Activated CD8-positive, alpha-beta memory T cell treated with anti-CD3 and anti-CD28 coated beads, Interleukin-2, amount 50 U/mL, for 48 hours (primary cell): ENCODE measurements at places on chromosomes 1 and 21.

GRCh38 chr1:97094247-97094972, 372.8 kb downstream of the PTBP2 start:
- no peak for DNase-seq

- no peak for DNase-seq
Measured at GRCh38 chr1:81073580-81073979, 727.2 kb upstream of the ADGRL2 start.

- DNase-seq: no peak
Measured at GRCh38 chr1:41907446-41907845, 11.3 kb downstream of the HIVEP3 start.

DNA sequence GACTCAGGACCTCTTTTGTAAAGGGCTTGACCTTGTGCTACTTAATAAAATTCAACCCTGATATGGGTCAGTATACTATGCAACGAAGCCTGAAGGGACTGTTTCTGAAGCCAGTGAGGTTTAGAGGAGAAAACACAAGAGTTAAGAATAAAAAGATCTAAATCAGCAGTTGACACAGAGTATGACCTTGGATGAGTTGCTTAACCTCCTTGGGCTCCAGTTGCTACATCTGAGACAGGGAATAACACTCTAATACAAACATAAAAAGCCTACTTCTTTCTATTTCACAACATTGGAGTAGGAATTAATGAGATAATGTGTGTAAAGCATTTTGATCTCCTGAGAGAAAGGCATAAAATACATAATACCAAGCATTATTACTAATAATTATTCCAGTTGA, 882.4 kb upstream of the ADGRL2 start:
- no peak for DNase-seq

GRCh38 chr1:180515857-180516388, 13.5 kb upstream of the ACBD6 start:
- DNase-seq: peak; percentile 68

DNA sequence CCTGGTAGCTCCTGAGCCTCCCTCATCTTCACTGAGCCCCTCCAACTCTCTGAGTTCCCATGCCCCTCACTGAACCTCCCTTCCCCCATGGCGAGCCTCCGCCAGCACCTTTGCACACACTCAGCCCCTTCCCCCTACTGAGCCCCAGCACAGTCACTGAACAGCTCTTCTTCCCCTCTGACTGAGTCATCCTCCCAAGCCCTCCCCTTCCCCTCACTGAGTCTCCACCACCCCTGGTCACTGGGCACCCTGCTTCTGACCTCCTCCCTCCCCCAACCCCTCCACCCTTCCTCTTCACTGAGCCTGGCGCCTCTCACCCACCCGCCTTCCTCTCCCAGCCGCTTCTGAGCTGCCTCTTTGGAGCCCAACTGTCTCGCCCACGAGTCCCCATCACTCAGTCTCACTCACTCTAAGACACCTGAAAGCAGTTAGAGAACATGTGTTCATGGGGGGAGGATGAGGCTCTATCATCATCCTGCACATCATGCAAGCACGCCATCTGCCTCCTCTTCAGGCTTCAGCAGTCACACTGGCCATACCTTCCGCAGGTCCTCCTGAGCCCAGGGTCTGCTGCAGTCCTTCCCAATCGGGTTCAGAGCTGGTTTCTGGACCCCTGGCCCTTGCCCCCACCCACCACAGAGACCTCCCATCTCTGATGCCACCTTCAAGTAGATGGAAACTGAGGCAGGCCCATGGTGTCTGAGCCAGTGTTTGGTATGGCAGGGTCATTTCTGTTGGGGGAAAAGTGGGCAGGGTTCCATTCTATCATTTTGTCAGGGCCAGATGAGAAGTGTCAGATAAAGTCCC, 2.0 kb upstream of the TRNP1 start:
- no peak for DNase-seq

- no peak for DNase-seq
Measured at GRCh38 chr1:40736085-40736531, 44.6 kb downstream of the NFYC start.

DNA sequence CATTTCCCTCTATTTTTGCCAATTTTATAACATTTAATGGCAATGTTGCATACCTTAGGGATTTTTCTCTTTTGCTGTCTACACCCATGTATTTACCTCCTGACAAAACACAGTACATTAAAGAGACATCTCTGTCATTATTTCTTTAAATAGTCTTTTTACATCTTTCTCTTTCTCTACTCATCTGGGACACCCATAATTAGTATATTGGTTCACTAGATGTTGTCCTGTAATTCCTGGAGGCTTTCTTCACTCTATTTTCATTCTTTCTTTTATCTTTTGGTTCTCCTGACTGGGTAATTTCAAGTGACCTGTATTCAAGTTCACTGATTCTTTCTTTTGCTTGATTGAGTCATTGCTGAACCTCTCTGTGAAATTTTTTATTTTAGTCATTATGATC, 74.3 kb downstream of the FCRL5 start:
- no peak for DNase-seq

DNA sequence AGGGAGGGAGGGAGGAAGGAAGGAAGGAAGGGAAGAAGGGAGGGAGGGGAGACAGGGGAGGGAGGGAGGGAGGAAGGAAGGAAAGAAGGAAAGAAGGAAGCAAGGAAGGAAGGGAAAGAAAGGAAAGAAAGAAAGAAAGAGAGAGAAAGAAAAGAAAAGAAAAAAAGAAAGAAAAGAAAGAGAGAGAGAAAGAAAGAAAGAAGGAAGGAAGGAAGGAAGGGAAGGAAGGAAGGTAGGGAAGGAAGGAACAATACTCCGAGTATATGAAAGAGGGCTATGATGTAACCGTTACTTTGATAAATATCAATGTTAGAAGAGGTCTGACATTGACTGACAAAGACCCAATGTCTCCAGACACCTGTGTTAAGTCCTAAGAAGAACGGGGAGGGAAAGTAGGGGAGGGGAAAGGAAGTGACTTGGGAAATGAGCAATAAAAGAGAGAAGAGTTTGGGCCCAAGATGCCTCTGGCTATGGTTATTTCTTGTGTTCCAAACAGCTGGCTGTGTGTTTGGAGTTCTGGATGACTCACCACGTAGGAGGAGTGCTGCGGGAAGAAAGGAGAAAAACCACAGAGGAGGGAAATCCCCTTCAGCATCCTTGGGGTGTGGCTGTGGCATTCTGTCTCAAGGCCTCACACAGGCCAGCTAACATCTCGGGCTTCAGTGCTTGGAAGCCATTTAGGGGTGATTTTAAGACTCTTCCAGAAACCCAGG, 37.0 kb upstream of the RXRG start:
- no peak for DNase-seq

- no peak for DNase-seq
Measured at GRCh38 chr21:32102426-32102825, 176.4 kb downstream of the MIS18A start.

GRCh38 chr1:226144045-226144444, 42.5 kb downstream of the ACBD3 start:
- DNase-seq: no peak

- DNase-seq: no peak
Measured at GRCh38 chr1:113872219-113872935, 865 bp upstream of the PTPN22 start.

DNA sequence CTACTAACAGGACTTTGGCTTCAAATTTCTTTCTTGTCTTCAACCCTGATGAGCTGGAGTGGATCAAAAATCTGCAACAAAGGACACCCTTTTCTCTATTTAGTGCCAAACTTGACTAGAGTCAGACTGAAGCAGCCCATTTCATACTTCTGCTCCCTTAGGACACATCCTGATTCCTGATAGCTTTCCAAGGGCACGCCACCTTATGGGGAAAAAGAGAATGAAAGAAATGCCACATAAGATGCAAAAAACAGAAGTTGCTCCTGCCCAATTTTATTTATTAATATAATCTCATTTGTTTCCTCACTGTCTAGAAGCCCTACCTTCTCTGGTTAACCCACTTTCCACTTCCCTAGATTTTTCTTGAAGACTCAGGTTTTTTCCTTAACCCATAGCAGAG, 72.7 kb upstream of the NBPF4 start:
- DNase-seq: no peak

- DNase-seq: no peak
Measured at GRCh38 chr21:37380349-37381323, 14.1 kb downstream of the DYRK1A start.

- DNase-seq: no peak
Measured at GRCh38 chr1:81577004-81577697, 223.6 kb upstream of the ADGRL2 start.

DNA sequence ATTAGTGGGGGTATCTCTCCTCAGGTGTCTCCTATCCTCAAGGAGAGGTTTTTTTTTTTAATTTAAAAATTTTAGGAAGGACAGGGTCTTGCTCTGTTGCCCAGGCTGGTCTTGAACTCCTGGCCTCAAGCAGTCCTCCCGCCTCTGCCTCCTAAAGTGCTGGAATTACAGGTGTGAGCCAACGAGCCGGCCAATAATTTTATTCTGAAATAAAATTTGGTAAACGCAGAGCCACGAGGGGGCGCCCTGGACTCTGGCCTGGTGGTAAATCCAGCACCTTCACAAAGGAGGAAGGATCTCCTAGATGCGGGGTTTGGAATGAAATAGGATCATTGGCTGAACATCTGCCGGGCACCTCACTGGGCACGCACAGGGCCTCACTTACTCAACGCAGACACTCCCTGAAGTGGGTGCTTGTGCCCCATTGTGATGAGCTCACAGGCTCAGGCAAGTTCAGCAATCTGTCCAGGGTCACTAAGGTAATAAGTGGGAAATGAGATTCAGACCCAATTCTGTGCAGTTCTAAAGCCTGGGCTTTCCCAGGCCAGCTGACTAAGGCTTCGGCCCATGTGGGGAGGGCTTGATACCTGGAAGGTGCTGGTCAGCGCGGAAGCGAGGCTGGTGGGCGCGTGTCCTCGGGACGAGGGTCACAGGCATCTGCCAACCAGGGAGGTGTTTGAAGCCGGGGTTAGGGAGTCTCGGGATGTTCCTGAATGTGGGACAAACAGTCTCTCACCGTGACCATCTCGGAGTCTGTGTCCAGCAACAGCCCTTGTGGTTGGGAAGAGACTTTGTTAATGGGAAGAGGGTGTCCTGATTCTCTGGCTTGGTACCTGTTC, 32.7 kb upstream of the ETV3 start:
- DNase-seq: peak; percentile 79

DNA sequence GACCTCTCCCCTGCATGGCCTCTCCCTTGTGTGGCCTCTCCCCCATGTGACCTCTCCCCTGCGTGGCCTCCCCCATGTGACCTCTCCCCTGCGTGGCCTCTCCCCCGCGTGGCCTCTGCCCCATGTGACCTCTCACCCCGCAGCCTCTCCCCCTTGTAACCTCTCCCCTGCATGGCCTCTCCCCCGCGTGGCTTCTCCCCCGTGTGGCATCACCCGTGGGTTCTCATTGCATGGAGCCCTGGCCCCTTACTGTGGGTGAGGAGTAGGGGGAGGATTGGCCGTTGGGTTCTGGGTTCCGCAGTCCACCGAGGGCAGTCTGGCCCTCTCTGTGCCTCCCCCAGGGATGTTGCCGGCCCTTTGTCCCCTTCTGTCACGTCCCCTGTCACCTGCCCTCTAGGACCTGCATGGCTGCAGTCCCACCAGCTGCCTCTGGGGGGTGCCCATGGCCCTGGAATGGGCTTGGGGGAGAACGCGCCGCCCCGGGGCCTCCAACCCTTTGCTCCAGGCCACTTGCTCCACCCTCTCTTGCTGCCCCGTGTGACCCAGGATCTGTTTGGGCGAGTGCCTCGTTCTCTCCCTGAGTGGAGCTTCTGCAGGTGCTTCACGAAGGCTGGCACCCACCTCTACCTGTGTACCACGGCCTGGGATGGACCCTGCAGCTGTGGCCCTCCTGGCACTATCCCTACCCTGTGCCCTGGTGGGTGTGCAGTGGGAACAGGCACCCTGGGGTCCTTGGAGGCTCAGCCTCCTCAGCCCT, 21.3 kb downstream of the RRP1 start:
- peak; percentile 99 for DNase-seq

DNA sequence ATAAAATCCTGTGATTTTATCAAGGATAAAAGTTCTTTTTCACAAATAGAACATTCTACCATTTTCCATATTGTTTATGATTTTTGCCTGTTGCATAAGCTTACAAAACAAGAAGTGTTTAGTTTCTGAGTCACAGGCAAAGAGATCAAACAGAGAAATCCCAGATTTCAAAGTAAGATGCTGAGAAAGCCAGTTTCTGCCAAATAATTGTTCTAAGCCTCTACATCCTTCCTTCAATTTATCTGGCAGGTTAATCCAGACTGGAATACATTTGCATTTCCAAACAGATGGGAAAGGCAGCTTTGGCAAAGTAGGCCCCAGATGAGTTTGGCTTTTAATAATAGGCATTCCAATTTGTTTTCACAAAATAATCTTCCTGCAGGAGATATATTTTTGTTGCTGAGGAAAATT, 2.5 kb downstream of the SLC1A7 start:
- DNase-seq: no peak

DNA sequence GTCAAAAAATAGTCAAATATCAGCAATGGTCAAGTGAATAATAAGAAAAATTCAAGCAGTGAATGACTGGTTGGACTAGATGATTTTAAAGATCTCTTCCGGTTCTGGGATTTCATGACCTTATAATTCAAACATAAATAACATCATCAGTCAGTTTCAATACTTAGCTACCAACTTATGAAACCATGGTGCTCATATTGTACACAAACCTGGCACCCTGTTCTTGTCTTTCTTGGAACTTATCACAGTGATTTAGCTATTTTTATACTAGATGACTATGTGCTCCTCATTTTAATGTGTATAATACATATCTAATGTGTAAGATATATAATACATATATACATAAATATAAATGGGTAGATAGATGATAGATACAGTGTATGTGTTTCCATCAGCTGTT, 156.9 kb downstream of the CLEC20A start:
- no peak for DNase-seq

- no peak for DNase-seq
Measured at GRCh38 chr1:219277304-219278105, 103.8 kb downstream of the LYPLAL1 start.

GRCh38 chr1:224526771-224527170, 89.3 kb upstream of the CNIH3 start:
- no peak for DNase-seq

GRCh38 chr1:245467804-245468203, 313.0 kb downstream of the KIF26B start:
- no peak for DNase-seq

DNA sequence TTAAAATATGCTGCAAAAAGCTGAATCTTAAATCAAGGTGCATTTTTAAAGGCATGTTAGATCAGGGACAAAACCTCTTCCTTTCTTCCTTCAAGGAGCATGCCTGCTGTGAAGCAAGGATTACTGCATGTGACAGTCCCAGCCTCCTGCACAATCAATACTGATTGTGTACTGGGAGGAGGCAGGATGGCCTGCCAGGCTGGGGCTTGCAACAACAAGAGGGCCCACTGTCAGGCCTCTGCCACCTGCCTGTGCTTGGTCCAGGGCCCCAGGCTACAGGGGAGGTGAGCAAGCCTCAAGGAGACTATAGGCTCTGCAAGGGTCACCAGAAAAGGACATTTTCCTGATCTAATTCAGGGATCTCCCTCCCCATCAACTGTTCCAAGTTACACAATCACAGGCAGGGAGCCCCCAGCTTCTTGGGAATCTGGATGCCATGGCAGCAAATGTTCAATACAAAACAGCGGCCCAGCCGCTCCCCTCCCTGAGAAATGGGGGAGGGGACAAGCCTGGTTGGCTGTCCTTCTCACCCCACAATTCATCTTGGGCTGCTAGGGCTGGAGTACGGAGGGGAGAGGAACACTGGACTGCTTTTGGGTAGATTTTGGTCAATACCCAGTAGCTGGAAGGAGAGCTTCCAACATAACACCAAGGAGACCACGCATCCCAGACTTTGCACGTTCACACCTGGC, 76.7 kb downstream of the SSBP3 start:
- DNase-seq: no peak

GRCh38 chr21:44793592-44794374, 7.8 kb downstream of the UBE2G2 start:
- no peak for DNase-seq

- DNase-seq: no peak
Measured at GRCh38 chr1:99737016-99737415, 29.4 kb downstream of the FRRS1 start.

- peak; percentile 90 for DNase-seq
Measured at GRCh38 chr1:20787029-20787839, at the start of gene HP1BP3. Gene HP1BP3 (minus strand): TSS chr1:20787307. CDS start chr1:20780440, 6,867 bp downstream.
